Frontal cortex (tissue), 4 donors: ENCODE measurements at places on chromosomes 4 and X. TPM values are rescaled to one million over a fixed set of nuclear protein-coding genes. Genes with fewer than 3 reads are reported as not detected.

- no peak for DNase-seq
Observed at GRCh38 chrX:121869876-121870477, 822.6 kb downstream of the GLUD2 start.

DNA sequence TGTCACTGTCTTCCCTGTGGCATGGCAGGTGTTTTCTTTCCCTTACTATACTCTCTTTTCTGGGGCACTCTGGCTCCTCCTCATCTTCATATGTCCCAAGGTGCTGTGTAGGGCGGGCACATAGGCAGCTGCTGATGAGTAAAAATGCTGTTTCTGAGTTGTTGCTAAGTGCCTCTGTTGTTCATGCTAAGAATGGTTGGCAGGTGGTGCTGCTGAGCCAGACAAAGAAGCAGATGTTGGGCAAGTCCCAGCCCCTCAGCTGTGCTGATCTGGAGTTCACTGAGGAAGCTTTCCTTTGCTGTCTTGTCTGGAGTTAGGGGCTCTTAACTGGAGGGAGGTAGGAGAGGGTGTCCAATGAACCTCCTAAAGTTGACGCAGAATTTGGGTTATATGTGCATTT is 40.6 kb downstream of the HADH start:
- DNase-seq = peak; percentile 47

DNA sequence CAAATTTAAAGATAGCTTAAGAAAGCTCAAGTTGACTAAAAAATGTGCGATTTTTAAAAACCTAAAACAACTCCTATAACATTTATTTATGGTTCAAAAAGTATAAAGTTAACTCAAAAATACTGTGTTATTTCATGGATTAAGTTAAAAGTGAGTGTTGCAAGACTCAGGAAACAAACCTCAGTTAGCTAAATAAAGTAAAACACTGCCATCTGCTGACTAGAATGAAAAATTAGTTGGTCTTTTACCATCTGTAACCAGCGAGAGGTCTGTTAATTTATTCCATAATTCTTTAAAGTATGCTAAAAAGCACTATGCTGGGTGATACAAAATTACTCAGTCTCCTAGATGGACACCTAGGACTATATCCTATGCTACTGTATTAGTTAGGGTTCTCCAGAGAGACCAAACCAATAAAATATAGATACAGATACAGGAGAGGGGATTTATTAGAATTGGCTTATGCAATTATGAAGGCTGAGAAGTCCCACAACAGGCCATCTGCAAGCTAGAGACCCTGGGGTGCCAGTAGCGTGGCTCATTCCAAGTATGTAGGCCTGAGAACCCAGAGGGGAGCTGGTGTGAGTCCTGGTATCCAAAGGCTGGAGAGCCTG is 4.9 kb upstream of the WDFY3 start:
- peak; percentile 19 for DNase-seq

- no peak for DNase-seq
Observed at GRCh38 chr4:77104791-77105540, 29.2 kb upstream of the CCNI start.

DNA sequence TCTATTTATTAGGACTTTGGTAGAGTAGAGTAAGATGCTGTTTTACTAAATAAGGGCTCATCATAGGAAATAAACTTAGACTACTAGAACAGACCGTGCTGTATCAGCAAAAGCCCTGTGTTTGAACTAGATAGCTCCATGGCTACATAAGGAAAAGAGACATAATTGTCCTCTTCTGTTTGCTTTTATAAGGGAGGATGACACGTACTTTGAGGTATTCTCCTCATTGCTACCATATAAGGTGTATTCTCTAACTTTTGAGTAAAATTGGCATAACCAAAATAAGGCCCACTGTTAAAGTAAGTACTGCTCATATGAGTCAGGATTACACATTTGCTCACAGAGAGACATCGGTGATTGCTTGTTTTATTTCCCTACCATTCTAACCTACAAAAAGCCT is 64.3 kb downstream of the PDLIM5 start:
- DNase-seq = no peak

DNA sequence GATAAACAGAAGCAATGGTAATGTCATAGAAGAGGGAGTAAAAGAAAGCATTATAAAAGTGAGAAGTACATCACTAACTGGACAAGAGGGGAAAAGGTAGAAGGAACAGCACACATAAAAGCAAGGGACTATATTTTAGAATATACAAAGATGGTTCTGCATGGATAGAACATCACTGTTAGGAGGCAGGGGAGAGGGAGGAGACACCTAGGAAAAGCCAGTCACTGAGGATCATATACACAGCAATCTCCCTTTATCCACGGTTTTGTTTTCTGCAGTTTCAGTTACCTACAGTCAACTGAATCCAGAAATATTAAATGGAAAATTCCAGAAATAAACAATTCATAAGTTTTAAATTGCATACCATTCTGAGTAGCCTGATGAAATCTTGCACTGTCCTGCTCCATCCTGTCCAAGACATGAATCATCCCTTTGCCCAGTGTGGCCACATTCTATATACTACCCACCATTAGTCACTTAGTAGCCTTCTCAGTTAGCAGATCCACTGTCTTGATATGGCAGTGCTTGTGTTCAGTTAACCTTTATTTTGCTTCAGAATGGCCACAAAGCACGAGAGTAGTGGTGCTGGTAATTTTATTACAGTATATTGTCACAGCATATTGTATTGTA is 74.2 kb downstream of the PPA2 start:
- DNase-seq = no peak

DNA sequence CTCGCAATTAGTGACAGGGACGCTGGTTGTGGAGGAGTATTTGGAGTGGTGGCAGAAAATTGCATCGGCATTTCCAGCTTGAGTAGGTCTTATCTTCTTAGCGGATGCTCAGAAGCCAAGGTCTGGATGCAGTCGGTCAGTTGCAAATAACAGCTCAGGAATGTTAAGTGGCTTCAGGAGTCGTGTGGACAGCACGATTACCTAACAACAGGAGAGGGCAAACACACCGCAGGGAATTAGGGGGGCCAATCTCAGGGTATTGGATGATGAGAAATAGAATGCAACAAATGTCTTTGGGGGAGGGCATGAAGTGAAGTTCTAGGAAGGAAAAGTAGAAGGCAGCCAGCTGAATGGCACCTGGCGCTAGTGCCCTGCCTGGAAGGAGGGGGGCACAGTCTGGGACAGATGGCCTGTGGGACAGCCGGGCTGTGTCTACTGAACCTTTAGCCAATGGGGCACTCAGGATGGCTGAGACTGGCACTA is 11.8 kb downstream of the RASL11B start:
- no peak for DNase-seq

DNA sequence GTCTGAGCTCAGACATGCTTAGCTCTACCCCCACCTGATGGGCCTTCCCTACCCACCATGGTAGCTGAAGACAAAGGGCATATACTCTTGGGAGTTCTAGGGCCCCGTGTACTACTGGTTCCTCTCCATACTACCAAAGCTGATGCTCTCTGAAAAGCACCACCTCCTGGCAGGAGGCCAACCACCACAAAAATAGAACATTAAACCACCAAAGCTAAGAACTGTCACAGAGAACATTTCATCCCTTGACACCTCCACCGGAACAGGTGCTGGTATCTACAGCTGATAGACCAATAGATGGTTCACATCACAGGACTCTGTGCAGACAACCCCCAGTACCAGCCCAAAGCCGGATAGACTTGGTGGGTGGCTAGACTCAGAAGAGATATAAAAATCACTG is 13.4 kb downstream of the EDA2R start:
- DNase-seq = no peak

DNA sequence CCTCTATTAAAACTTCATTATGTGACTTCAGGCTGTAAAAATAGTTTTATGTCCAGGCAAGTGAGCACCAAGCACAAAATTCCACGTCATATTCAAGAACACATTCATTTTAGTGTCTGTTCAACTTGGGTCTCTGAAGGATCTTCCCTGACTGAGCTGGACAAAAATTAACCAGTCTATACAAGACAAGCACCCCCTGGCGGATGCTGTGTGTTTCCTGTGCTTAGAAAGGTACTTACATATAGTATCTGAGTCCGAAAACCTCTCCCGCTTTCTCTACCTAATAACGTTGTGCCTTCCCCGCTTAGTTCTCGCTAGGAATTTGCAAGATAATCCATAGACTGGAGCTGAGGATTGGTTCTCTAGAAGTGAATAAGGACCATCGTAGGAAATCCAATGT is 2214.5 kb upstream of the TENM3 start:
- DNase-seq = no peak

- no peak for DNase-seq
Observed at GRCh38 chrX:38871129-38872029, 70.1 kb downstream of the MID1IP1 start.

DNA sequence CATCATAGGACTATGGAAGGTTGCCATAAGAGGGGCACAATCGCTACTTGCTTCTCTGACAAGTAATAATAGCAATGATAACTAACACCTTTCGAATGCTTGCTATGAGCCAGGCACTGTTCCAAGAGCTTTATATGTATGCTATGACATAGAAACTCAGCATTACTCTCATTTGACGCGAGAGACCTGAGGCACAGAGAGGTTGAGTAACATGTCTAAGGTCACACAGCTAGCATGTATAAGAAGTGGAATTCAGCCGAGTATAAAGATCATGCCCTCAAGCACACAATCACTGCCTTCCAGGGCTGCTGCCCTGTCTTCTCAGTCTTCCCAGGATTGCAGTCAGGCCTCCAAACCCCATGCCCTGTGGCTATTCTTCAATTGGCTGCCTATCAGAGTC is 19.5 kb downstream of the PJA1 start:
- DNase-seq = no peak

Gene PCSK1N
- 53.8 TPM for total RNA-seq

Gene PF4V1
- 0.41 TPM for total RNA-seq

Gene MFAP3L
- total RNA-seq = 8.2 TPM

Gene CENPVL1
- 3.3 TPM for total RNA-seq

Gene MAGED4B
- 107 TPM for total RNA-seq
